ENCODE measurements at places on chromosomes 3 and 15.
A peak's percentile ranks its signal among the peaks of the same experiment; 100 is the strongest.

GRCh38 chr3:145943952-145944351 lies 217.0 kb downstream of the PLOD2 start:
- DNase-seq = no peak

DNA sequence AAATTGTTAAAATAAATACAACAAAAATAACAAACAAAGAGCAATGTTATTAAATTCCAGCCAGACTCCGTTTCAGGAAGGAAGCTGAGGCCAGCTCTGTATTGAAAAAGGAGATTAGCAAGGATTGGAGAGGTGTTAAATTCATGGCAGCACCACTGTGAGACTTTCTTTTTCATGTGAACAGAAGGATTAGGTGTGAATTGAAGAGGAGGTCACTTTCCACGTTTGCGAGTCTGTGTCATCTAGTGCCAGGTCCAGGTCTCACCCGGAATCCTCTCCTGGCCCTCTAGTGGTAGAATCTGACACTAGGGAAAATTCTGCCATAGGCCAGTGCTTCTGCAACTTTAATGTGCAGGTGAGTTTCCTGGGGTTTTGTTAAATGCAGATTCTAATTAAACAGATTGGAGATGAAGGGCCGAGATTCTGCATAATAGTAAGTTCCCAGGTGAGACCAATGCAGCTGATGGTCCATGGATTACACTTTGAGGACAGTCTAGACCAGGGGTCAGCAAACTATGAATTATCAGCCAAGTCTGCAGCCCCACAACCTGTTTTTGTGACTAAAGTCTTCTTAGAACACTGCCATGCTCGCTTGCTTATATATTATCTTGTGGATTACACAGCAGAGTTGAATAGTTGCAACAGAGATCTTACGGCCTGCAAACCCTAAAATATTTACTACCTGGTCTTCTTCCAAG lies 9.2 kb upstream of the SLC6A1 start:
- peak; percentile 4 for DNase-seq

DNA sequence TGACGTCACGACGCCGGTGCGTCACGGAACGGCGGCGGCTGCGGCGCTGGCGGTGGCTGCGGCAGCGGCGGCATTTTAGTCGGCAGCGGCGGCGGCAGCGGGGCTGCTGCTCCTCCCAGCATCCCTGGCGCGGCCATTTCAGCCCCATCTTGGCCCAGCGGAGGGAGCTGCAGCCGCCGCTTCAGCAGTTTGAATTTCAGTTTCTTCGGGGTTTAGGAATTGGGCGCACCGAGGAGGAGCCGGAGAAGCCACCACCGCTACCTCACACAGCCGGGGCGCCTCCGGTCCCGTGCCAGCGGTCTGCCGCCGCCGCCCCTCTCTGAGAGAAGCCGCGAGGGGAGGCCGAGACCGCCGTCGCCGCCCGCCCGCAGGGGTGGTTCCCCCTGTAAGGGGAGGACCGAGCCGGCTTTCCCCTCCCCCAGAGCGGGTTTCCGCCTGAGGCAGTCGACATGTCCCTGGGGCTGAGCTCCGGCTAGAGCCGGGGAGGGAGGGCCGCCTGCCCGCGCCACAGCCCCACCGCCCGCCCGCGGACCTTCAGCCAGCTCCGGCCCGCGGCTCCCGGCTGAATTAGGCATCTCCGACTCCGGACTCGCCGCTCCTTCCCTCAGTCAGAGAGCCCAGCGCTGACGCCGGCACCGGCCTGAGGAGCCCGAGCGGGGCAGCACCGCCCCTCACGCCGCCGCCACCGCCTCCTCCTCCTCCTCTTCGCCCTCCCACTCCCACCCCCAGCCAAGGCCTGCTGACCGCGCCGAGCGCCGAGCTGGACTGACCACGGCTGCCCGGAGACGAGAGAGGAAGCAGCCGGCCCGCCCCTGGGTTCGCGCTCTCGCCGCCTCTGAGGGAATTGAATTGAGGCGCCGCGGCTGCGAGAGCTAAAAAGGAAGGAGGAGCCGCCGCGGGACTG lies at the start of gene TSC22D2:
Gene TSC22D2 (plus strand): TSS at position 78 of the 904 bp plus-strand sequence. CDS start 1,053 bp downstream, outside the sequence.
- DNase-seq = peak; percentile 97

DNA sequence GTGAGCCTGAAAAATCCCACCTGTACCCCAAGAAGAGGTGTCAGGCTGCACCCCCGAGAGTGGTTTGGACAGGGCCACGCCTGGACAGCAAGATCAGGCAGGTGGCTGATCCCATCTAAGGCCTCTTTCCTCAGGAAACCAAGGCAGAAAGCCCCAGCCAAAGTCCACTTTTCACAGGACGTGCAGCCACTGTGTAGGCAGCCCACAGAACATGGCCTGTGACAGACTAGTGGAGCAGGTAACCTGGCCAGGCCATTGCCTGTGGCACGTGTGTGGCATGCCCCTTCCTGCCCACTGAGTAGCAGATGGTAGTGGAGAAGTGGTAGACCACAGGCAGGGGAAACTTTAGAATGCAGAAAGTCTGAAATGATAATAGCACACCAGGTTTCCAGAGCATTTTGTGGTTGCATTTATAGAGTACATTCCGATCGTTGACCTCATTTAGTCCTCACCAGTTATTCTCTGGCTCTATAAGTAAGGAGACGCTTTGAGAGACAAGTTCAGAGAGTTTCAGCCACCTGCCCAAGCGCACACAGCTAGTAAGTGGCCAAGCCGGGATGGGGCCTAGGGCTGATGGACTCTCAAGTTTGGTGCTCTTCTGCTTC lies 68.7 kb downstream of the AAGAB start:
- DNase-seq = no peak

DNA sequence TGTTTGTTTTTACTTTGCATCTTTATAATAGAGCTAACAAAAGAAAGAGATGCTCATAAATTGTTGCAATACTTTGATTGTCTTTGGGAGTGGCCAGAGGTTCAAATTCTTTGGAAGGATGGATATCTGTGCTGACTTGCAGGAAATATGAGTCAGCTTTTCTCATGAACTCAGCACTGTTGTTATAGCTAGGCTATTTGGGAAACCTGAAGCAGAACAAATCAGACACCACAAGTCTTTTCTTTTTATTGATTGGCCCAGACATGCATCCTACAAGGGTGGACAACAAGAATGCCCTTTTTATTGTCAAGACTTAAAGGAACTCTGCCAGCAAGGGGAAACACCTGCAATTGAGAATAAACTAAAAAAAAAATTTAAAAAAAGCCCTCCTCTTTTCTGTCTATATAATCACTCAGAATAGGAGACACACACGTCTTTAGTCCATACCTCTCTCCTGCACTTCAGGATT lies 4.6 kb upstream of the DENND4A start:
- no peak for DNase-seq

- DNase-seq = peak; percentile 47
These were observed 4.9 kb downstream of the HDAC11 start for GRCh38 chr3:13484851-13485590.

- DNase-seq = no peak
These were observed 31.4 kb upstream of the SEC13 start for GRCh38 chr3:10352146-10352911.

DNA sequence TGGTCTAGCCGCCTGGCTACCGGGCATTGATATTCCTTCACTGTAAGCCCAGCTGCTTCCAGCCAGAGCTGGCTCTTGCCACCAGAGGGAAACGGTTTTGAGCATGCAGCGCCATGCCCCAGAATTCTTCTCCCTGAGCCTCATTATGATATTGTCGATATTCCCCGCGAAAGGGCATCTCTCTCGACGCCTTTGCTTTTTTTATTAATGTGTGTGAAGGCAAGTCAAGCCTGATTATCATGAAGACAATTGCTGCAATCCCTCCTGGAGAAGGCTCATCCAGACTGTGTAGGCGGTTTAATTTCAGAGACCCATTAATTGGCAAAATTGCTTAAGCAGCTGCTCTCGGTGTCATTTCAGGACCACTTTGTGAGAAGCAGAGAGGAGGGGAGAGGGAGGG lies 321.2 kb upstream of the TLE3 start:
- DNase-seq = no peak

GRCh38 chr3:129747992-129748391 lies 141.5 kb upstream of the PLXND1 start:
- DNase-seq = no peak

DNA sequence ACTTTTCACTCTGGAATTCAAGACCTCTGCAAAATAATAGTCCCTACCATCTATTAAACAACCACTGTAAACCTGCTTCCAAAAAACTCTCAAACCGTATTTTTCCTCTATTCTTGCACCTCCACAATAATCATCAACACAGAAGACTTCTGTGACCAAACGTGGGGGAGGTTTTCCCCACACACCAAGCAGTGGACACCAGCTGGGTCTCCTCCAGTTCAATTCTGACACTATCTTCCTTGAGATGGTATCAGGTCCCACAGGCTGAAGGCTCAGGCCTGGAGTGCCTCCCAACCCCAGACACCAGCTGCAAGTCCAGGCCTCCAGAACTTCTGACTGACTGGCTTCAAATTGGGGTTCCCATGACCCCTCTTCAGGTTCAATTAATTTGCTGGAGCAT lies 89.6 kb upstream of the RAP2B start:
- DNase-seq = no peak

GRCh38 chr3:52237657-52238172 lies 1.2 kb downstream of the TWF2 start:
- DNase-seq = no peak

DNA sequence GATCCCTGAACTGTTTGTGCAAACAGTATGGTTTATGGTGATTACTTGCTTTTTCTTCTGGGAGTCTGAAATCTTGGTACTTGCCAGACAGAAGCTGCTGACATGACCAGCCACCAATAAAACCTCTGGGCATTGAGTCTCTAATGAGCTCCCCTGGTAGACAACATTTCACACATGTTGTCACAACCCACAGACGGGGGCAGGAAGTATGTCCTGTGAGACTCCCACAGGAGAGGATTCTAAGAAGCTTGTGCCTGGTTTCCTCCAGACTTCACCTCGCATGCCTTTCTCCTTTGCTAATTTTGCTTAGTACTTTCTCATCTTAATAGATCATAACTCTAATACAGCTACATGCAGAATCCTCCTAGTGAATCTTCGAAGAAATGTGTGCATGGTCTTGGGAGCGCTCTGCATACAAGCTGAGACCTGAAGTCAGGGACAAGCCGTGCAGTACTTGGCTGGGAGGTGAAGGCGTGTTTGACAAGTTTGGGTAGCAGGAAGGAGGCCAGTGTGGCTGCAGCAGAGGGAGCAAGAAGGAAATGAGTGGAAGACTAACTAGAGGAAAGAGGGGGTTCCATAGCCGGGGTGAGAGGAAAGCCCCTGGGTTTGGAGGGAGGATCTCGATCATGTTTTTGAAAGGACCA lies 49.0 kb downstream of the B3GNT5 start:
- no peak for DNase-seq

DNA sequence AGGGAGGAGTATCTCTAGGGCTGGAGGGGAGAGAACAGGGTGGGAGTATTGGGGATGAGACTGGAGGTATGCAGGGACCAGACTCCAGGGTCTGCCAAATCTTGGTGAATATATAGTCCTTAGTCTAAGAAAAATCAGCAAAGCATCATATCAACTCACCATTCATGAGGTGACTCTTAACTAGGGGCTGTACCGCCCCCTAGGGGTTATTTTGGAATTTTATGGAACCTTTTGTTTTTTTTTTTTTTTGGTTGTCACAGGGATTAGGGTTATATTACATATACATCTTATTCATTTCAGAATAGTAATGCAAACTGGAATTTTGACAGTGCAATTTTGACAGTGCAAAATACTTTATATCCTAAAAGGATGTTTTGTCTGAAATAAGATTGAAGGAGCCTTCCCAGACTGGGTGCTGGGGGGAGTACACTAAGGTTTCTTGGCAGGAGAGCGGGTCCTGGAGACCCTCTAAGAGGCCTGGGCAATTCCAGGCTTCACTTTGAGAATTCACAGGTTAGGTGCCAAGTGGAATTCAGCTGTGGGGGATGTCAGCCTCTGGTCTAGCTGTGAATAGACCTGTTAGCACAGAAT lies 7.5 kb downstream of the CMTM7 start:
- DNase-seq = peak; percentile 74

DNA sequence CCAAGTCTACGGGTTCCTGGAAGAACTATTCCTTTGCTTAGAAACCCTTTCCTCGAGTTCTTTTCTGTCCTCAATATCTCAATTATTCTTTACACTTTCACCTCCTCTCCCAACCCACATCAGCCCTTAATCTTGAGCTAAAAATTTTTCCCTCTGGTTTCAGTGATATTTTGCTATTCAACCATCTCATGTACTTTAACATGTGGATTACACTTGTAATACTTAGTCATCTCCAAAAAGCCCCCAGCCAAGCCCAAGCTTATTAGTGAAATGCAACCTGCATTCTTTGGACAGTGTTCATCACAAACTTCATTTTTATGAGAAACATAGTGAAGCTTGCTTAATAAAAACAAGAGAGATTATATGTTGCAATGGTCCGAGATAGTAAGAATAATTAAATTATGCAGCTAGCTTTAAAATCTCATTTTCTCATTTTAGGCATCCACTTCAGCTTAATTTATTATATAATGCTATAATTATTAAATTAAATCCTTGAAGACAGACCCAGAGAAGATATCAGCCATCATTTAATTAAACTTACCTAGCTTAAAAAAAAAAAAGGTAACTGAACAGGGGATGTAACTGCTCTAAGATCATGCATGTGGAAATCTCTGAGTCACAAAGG lies 534.5 kb upstream of the TBL1XR1 start:
- no peak for DNase-seq

- no peak for DNase-seq
These were observed 29.3 kb upstream of the DLG1 start for GRCh38 chr3:197327701-197328100.

DNA sequence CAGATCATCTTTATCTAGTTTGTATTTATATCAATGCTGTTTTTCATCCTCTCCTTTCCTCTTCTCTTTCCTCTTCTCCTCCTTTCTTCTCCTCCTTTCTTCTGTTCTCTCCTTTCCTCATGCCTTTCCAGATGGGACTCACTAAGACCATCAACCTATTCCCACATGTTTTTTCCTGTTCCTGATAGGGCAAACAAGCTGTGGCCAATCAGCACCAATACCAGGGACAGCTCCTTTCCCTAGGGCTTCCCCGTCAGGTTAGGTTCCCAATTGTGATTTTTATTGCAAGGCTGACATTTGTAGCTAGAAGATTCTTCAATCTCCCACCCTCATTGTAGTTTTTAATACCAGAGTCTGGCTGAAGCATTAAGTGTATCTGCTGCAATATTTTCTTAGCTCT lies 76.3 kb upstream of the COL8A1 start:
- no peak for DNase-seq

GRCh38 chr15:73694419-73694818 lies 10.2 kb downstream of the CD276 start:
- no peak for DNase-seq

DNA sequence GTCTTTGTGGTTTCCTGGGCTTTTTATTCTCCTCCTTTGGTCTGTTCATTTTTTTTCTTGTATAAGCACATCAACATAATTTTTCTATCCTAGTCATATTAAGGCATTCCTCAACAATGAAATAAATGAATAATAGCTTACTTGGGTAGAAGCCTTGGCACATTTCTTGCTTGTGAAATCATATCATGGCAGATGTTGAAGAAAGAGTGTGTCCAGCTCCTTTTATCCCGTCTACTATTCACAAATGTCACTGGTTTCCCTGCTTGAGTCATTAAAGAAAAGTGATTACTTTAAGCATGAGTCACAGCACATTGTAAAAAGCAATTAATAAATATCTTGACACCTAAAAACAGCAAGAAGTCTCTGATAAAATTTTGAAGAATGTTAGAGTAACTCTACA lies 42.1 kb downstream of the MINAR1 start:
- no peak for DNase-seq

- DNase-seq = no peak
These were observed 188.5 kb upstream of the SLC24A5 start for GRCh38 chr15:47932261-47932660.

GRCh38 chr3:57397175-57398026 lies 104.9 kb upstream of the ASB14 start:
- peak; percentile 60 for DNase-seq
